ENCODE measurements at places on chromosomes 3 and 15.

GRCh38 chr3:127200086-127200691 lies 7.3 kb downstream of the PRR23E start:
- no peak for DNase-seq

DNA sequence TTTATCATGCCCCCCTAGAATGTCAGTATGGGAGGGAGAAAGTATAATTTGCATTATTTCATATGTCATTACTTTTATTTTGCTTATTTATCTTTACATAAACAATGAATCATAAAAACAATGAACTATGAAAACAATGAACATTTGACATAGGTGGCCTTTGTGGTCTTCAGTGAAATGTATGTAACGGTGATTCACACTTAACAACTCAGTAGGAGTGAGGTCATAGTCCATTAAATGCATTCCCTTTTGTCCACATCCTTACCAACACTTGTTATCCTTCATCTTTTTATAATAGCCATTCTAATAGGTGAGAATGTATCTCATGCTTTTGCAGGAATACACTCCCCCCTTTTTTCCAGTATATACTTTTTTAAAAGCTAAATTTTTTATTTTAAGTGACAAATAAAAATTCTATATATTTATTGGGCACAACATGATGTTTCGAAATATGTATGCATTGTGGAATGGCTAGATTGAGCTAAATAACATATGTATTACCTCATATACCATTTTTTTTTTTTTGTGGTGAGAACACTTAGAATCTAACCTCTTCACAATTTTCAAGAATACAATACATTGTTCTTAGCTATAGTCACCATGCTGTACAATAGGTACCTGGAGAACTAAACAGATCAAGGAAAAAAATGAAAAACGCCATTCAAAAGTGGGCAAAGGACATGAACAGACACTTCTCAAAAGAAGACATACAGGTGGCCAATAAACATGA lies 189.5 kb downstream of the WDR72 start:
- no peak for DNase-seq

GRCh38 chr3:54659347-54659746 lies 268.5 kb downstream of the LRTM1 start:
- no peak for DNase-seq

GRCh38 chr3:143192193-143192592 lies 72.6 kb downstream of the CHST2 start:
- no peak for DNase-seq

GRCh38 chr15:95196176-95196915 lies 965.0 kb downstream of the MCTP2 start:
- DNase-seq, result no peak

GRCh38 chr15:44296625-44297524 lies 8.4 kb downstream of the GOLM2 start:
- no peak for DNase-seq

GRCh38 chr3:169660709-169661360 lies 2.7 kb downstream of the MECOM start:
- DNase-seq, result no peak

DNA sequence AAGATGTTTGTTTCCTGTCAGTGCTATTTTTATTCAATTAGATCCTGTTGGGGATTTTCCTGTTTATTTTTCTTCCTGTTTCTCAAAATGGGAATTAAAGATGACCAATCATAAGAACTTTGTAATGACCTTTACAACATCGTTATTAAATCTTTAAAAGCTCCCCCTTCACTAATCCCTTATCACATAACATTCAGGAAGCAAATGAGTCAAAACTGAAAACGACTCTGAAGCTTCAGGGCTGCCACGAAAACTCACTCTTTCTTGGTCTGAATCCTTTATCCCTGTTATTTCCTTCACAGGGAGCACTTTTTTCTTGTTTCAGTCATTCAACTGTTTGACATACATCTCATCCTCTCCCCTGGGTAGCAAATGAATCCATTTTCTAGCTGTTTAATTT lies 75.8 kb upstream of the MB21D2 start:
- DNase-seq, result no peak

DNA sequence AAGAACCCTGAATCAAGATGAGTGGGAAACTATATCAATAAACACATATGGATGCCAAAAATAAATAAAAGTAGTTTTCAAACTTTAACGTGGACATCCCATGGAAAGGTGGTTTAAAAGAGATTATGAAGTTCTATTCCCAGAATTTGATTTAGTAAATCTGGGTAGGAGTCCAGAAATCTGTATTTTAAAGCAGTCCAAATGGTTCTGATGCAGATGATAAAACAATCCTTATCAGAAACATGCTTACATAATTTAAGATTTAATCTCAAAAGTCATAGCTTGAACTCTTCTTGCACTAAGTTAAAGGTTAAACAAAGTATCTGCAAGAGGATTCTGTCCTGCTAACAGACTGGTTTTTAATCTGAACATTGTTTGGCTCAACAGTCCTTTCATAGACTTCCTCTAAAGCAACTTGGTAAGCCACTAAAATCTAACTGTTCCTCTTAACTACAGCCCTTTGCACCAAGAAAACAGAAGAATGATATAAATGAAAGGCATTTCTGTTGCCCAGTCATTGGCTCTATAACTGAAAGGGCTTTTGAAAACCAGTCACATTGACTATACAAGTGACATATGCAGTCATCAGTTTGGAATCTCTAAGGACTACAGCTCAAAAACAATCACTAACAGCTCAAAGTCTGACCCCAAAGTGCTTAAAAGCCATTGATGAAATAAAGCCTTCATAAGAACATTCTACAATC lies 23.4 kb upstream of the MAP4 start:
- DNase-seq, result no peak

- DNase-seq, result peak; percentile 40
These were observed 433.8 kb upstream of the SUCLG2 start for GRCh38 chr3:68088216-68088615.

- no peak for DNase-seq
These were observed 70.8 kb downstream of the DNAJC13 start for GRCh38 chr3:132488151-132488550.

- no peak for DNase-seq
These were observed 52.6 kb downstream of the PLCL2 start for GRCh38 chr3:16937326-16937845.

GRCh38 chr3:129240436-129240835 lies 9.0 kb upstream of the COPG1 start:
- DNase-seq, result no peak

DNA sequence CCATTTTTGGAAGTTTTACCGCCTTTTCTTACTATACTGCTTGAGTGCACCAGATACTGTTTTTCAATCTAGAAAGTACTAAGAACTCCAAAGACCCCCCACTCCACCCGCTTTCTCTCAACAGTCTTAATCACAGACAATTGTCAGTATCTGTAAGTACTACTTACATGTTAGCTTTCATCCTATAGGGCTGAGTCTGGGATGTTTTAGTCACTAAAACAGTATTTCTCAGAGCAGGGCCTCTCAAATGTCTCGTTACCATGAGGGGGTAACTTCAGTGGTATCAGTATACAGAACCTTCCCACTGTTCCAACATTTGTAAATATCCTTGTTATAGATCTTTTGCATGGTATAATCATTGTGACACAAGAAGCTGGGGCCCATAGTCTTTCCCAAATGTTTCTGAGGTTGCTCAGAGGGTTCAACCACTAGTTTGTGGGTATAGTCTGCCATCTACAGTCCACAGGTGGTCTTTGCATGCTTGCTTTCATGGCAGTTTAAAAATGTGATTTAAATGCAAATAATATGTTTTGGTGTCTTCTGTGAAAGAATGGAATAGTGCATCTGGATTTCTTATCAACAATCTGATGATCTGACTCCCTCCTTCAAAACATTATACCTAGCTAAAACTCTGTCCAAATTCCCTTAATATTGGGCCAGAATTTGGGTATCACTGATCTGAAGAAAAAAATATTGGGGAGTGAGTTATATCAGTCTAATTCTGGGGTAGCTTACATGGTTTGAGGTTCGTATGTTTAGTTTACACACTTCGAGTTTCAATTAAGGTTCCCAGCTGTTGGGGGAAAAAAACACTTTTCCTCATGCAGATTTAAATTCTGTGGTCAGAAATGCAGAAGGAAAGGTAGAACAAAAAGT lies 18.0 kb upstream of the DNAJC13 start:
- no peak for DNase-seq

DNA sequence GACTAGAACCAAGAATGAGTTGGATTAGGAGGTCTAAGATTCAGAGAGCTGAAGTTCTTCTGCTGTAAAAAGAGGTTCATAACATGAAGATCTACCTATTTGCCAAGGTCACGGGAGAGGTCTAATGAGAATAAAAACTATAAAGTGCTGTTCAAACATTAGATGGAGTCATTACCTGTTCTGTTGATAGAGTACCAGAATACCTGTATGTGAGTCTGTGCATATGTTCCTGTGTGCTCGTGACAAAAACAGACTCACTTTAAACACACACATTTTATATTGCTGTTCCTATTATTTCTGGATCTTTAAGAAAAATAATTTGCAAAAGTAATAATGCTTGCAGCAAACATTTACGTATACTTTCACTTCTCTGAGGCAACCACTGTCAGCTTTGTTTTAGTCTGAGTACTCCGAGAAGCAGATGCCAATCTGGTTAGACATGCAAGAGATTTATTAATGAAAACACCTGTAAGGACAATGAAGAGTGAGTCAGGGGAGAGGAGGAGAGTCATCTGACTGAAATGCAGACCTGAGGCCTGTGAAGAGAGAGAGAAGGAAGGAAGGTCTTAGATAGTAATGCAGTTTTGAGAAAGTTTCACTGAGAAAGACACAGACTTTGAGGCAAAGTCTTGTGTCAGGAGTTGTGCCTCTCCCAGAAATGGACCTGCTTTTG lies 221.2 kb downstream of the SQOR start:
- DNase-seq, result no peak

- no peak for DNase-seq
These were observed 277.5 kb downstream of the PDCD6IP start for GRCh38 chr3:34075975-34076374.

- DNase-seq, result no peak
These were observed 41.4 kb downstream of the CHSY1 start for GRCh38 chr15:101210466-101210865.

DNA sequence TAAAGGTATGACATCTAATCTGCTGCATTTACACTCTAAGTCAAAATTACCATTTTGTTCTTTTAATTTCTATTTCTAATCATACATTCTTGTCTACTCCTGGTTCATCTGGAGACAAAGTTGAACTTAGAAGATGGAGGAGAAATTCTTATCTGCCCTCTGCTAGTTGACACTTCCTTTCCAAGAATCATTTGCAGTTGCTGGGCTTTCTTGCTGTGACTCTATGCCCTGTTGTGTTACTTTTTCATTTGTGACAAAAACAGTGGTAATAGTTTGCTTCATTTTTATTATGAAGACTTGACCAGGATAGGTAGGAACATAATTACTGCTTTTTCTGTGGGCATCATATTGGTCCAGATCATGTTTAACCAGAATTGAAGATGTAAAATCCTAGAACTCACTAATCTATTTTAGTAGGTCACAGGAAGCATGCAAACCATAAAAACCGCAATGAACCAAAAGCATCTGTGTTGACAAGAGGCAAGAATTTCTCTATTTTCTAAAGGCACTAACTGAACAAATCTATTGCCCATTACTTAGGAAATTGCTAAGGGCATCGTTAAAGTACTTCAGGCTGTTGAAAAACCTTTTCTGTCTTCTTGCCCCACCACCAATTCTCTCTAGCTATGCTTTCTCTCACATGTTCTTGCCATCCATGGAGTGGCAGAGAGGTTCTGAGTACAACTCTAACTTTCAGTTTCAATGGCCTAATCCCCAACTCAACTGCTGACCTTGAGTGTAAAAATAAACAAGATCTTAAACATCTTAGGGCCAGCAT lies 4.2 kb upstream of the CCR2 start:
- peak; percentile 60 for DNase-seq

- DNase-seq, result no peak
These were observed 25.4 kb upstream of the PRSS50 start for GRCh38 chr3:46742992-46743585.

GRCh38 chr3:180575571-180575970 lies 26.4 kb upstream of the TTC14 start:
- no peak for DNase-seq

DNA sequence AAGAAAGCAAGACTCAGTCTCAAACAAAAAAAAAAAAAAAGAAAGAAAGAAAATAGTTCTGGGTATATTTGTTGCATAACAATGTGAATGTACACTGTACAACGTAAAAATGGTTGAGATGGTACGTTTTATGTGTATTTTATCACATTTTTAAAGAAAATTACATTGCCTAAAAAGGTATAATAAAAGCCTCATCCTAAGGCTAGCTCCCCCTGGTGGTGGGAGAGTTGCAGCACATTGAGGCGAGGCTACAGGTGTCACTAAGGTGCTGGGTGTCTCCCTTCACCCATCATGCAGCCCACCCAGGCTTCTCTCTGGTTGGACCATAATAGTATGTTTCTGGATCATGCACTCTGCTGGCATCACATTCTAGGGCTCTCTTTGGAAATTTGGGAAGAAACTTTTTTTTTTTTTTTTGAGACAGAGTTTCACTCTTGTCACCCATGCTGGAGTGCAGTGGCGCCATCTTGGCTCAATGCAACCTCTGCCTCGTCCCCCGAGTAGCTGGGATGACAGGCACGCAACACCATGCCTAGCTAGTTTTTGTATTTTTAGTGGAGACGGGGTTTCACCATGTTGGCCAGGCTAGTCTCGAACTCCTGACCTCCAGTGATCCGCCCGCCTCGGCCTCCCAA lies 12.4 kb upstream of the RAB11A start:
- peak; percentile 64 for DNase-seq

GRCh38 chr3:123339302-123339701 lies 109.6 kb downstream of the ADCY5 start:
- no peak for DNase-seq

DNA sequence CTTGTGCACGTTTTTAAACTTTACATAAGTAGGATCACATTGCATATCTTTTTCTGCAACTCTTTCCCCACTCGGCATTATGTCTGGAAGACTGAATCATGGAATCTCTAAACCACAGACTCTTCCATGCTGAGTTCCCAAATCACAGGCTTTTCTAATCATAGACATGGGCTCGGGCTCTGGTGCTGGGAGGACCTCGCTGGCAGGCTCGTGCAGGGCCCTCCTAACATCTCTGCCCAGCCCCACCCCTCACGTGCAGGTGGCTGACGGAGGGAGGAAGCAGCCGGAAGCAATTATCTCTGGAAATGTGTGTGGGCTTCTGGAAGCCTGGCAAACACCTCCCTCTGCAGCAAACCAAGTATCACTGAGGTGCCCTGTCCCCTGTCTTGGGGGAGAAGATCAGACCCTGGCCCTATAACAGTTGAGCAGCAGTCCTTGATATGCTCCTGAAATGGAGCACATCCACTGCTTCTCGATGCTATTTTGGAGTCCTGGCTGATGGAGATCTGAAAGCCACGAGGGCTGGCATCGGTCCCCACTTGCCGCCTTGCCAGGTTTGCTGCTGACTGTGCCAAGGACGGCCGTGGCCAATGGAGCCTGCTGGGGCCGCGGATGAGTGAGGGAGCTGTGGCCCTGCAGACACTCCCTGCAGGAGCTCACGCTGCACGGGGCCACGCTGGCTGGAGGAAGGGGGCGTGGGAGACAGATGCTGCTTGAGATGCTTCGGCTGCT lies 4.4 kb upstream of the IQSEC1 start:
- DNase-seq, result no peak

Data from immature natural killer cell (primary cell).